ENCODE measurements at places on chromosomes 4 and X.

DNA sequence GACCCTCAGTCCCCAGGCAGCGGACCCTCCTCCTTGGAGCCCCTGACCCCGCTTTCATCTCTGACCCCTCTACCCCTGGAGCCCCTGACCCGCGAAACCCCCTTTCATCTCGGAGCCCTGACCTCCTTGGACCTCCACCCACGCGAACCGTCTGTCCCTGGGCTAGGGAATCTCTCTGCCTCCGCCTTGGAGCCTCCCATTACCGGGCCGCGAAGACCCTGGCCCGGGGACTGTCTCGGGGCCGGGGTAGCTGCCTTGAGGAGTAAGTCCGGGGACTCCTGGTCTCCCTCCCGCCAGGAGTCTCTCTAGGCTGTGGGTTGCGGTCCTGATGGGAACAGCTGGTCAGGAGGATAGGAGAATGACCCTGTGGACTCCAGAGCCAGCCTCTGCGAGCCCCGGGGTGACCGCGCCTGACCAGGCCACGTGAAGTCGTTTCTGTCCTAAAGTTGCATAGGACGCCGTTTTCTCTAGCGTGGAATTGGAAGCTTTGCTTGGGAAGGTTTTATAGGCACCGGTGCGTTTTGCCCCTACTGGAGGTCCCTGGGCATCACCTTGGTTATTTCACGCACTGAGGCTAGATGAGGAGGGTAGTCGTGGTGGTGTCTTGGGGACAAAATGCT lies 824 bp downstream of the TBC1D14 start:
- no peak for DNase-seq

DNA sequence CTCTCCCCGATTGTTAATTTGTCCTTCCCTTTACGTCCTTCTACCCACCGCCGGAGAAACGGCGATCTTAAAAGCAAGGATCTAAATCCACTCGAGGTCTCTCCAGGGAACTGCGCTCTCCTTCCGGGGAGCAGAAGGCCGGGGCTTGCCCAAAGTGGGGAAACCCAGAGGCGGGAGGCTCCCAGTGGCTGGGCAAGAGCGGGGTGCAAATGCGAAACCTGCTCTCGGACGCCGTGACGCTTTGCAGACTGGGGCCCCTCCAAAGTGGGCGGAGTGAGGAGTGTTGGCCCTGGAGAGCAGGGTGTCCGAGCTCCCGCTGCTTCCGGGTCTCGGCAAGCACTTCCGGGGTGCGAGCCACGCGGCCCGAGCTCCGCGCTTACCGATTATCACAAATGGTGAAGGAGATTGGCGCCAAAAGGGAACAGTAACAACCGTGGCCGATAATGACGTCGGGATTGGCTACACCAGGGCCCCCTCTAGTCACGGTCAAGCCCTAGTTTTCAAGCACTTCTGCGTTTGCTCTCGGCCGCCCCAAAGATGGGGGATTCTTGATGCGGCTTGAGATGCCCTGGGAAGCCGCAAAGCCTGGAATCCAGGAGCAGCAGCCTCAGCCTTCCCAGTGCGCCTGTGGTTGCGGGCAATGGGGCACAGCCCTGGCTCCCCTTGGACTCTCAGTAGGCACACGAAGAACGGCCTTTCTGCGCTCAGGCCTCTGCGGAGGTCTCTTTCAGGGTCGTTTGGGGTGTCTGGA lies 29.0 kb downstream of the HAND2 start:
- no peak for DNase-seq

DNA sequence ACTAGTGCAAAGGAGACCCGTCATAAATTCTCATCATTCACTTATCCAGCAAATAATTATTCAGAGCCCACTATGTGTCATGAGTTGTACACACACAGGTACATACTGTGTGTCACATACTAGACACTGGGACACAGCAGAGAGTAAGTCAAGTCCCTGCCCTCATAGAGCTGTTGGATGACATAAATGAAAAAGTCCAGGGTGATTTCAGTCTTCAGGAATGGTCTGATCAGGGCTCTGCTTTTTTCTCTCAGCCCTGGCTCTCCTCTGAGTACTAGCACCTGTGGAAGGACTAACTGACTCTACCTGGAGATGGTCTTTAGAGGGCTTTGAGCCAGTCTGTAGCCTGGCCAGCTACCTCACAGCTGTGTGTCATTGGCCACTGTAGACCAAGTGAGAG lies 198.0 kb upstream of the LEF1 start:
- DNase-seq, result no peak

DNA sequence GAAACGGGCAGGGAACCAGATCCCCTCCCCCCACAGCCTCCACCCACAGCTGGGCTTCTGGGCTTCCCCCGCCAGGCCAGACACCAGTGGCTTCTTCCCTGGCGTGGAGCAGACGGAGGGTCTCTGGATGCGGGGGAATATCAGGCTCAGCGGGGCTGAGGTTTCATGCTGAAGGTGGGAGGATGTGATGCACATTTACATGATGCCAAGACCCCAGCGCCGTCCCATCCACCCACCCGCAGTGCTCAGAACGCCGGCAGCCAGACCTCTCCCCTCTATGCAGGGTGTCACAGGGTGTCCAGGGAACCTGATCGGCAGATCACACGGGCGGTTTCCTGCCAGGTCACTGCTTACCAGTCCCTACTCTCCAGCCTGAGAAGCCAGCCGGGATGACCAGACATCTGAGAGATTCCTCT lies 12.8 kb upstream of the TNIP2 start:
- DNase-seq, result no peak

DNA sequence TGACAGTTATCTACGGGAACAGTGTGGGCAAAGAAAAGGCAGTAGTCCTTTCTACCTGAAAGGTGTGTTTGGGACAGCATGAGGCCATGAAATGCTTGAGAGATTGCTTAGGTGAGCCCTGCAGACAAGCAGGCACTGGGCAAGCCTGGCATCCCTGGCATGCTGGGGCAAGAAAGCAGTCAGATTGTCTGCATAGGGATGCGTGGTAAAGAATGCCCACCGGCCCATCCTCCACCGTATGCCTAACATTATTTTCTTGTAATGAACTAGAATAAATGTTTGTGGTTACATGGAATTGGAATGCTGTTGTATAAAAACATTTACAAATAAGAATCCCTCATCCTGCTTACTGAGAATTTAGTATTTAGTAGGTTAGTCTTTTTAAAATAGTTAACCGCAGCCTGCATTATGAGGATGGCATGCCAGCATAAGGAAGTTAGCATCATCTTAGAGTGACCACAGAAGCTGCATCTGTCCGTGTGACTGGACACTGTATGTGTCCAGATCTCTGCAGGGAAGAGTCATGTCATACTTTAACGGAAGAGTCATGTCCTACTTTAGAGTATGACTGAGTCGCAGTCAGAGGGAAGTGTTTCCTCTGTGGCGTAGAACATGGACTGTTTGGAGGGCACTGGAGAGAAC lies 18.9 kb downstream of the ZBTB49 start:
- DNase-seq, result no peak

GRCh38 chr4:6620891-6621555 lies 19.5 kb upstream of the MRFAP1 start:
- no peak for DNase-seq

DNA sequence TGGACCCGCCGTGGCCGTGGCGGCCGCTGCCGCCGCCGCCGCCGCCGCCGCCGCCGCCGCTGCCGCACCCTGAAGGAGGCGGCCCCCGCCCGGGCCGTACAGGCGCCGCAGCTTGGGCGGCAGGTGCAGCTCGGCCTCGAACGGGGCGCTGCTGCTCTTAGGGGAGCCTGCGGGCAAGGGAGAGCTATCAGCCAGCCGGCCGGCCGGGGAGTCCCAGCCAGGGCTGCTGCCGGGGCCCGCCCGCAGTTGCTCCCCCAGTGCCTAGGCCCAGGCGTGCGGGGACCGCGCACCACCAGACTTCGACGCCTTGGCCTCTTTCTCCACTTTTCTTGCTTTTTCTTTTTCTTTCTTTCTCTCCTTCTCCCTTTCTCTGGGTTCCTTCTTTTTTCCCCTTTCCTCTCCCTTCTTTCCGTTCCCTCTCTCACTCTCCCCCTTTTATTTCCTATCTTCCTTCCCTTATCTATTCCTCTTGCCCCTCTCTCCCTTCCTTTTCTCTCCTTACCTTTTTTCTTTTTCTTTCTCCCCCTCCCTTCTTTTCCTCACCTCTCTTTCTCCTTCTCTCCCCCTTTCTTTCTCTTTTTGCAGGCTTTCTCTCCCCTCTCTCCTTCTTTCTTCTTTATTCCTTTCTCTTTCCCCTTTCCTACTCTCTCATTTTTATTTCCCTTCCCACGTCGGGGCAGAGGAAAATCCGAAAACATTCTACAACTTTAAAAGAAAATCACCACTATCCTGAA lies 2.0 kb downstream of the ARX start:
- no peak for DNase-seq

- no peak for DNase-seq
Measured at GRCh38 chrX:44352758-44353157, 9.3 kb upstream of the EFHC2 start.

GRCh38 chr4:2449511-2450392 lies 19.2 kb upstream of the RNF4 start:
- no peak for DNase-seq

DNA sequence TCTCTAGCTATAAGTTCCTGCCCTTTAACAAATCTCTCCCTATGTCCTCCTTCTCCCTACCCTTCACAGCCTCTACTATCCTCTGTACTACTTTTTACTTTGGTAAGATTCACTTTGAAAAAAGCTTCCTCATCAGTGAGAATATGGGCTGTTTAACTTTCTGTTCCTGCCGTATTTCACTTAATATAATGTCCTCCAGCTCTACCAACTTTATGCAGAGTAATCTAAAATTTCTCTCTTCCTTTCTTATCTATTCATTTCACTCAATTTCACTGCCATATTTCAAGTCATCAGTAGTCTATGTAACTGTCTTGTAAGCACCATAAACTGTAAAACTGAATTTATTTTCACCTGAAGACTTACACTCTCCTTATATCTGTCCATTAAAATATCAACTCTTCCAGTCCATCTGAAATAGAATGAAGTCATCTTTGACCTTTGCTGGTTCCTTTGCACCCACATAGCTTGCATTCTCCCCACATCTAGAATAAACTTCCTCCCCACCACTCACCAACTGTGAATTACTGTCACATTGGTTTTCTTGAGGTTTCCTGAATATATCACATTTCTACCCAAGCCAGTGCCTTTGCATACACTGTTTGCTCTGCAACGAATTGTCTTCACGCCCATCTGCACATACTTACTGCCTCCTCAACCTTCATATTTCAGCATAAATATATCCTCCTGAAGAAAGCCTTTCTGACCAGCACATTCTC lies 54.6 kb downstream of the ARAP2 start:
- no peak for DNase-seq

DNA sequence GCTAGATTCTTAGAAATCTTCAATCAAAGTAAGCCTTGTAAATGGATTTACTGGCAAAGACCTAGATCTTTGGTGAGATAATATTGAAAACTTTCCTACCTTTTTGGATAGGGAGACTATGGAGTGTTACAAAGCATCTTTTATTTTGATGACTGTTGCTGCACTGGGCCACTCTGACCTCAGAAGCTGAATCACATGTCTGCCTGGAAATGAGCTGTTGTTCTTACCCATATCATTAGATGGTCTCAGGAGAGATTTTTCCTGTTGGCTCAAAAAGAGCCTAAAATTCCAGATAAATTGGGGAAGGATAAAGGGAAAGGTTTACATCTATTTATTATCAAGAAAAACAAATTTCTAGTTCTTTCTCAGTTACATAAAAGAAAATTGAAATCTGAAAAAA lies 127.5 kb upstream of the BMP3 start:
- no peak for DNase-seq

- DNase-seq, result no peak
Measured at GRCh38 chr4:147365396-147365795, 115.5 kb upstream of the EDNRA start.

DNA sequence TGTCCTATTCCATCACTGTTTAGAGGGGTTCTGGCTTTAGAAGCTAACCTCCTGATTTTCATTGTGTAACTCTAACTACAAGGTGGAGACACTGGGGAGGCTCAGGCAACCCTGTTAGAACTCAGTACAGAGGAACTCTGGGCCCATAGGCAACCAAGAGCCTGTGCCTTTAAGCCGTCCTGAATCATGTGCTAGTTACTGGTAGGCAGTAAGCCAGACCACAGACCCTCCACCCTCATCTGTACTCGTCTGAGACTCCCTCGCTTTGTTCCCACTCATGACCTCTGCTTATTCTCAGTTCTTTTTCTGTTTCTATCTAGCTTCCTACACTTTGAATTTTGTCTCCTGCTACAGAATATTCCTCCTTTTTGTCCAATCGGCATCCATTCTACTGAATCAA lies 31.4 kb downstream of the TBC1D1 start:
- DNase-seq, result no peak

GRCh38 chrX:72201836-72202536 lies 20.4 kb downstream of the PIN4 start:
- DNase-seq, result no peak

- DNase-seq, result no peak
Measured at GRCh38 chrX:47568656-47569295, 7.8 kb downstream of the ARAF start.

- DNase-seq, result no peak
Measured at GRCh38 chr4:80104927-80105326, 31.9 kb upstream of the ANTXR2 start.

DNA sequence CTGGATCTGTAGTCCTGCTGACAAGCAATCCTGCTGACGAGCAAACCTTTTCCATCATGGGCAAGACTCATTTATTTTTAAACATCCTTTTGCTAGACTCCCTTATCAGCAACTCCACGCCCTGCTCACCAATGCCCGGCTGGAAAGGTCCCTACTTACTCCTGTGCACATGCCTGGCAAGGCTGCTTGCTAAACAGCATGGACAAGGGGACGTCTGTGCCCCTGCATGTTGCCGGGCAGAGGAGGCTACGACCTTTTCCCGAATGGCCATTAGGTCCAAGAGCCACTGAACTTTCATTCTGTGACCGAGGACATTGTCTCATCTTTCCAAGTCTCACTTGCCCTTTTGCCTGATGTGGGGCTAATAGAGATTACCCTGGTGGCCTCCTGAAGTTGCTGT lies 98.6 kb downstream of the MGST2 start:
- no peak for DNase-seq

- DNase-seq, result no peak
Measured at GRCh38 chrX:31349515-31349914, 277.7 kb upstream of the FTHL17 start.

DNA sequence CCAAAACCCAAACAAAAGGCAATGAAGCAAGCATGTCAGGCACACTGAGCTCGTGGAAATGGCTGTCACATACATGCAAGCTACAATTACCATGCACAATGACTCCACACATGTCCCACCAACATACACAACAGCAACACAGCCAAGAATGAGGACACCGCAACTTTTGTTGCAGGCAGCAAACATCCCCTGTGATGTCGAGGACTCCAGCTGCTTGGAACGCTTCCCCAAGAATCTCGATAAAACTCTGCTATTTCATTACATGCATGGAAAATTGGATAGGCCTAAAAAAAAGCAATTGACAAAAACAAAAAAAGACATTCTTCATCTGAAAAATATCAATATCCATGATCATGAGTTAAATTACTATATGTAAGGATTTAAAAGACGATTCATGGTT lies 11.8 kb downstream of the ANOS1 start:
- no peak for DNase-seq
